Activated CD4-positive, alpha-beta T cell treated with anti-CD3 and anti-CD28 coated beads for 36 hours (primary cell): ENCODE measurements at places on chromosomes 2 and 18. TPM values are rescaled to one million over a fixed set of nuclear protein-coding genes. Genes with fewer than 3 reads are reported as not detected.

DNA sequence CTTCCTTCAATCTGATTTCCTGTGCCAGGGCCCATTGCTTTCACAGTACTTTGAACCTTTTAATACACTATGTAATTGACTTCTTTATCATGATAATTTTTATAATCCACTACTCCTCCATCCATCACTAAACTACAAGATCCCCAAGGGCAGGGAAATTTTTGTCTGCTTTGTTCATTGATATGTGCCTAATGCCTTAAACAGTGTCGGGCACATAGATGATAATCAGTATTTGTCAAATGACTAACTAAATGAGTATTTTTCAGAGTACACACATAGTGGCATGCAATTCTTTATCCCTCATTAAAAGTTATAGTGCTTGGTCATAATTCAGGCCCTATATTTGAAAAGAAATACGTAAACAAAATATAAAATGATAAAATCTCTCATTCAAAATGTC lies 5.3 kb upstream of the STAMBP start:
- H3K4me1 ChIP-seq: peaks cover 43% of the 10 kb centered on the region
- H3K36me3 ChIP-seq: no peaks in the 10 kb centered on the region
- H3K27ac ChIP-seq: peak overlapping the region; percentile 68
- DNase-seq: no peak
- H3K4me3 ChIP-seq: no peak overlapping the region

DNA sequence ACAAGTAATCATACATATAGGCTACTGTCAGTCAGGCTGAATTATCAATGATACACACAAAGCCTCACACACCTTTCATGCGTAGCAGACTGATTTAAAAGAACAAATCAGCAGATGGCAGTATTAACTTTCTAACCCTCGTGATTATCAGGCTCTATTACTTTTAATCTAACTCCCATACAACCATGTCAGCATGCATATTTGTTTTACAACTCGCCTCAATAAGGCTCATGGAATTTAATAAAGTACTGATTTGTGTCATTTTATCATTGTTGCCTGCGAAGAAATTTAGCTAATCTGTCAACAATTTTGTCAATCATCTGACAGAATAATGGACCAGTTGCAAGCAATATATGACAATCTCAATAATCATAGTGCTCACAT lies 82.8 kb downstream of the SLC25A12 start:
- no peak overlapping the region for H3K27ac ChIP-seq
- H3K36me3 ChIP-seq: peaks cover 24% of the 10 kb centered on the region
- no peaks in the 10 kb centered on the region for H3K4me1 ChIP-seq
- no peak for DNase-seq
- H3K27me3 ChIP-seq: no peaks in the 10 kb centered on the region
- no peak overlapping the region for H3K4me3 ChIP-seq

GRCh38 chr2:164675027-164675426 lies 53.7 kb upstream of the GRB14 start:
- H3K4me3 ChIP-seq: no peak overlapping the region
- no peaks in the 10 kb centered on the region for H3K27me3 ChIP-seq
- H3K36me3 ChIP-seq: no peaks in the 10 kb centered on the region
- H3K27ac ChIP-seq: no peak overlapping the region

DNA sequence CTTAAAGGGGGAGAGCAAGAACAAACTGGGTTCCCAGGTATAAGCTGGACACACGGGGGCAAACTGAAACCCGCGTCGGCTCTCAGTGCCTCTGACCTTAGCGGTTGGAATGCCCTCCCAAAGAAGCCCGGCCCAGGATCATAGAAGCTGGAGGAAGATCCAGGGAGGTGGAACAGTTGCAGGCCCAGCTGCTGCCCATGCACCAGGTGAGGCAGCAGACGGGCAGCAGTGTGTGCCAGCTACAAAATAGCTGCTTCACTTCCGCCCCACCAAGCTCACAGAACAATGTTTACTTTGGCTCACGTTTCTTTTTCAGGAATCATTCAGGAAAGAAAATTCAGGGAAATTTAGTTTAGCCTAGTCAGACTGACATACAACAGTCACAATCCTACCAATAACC lies 3.9 kb upstream of the ERMN start:
- no peak overlapping the region for H3K4me3 ChIP-seq
- no peak overlapping the region for H3K27ac ChIP-seq
- H3K36me3 ChIP-seq: no peaks in the 10 kb centered on the region
- no peak for DNase-seq

DNA sequence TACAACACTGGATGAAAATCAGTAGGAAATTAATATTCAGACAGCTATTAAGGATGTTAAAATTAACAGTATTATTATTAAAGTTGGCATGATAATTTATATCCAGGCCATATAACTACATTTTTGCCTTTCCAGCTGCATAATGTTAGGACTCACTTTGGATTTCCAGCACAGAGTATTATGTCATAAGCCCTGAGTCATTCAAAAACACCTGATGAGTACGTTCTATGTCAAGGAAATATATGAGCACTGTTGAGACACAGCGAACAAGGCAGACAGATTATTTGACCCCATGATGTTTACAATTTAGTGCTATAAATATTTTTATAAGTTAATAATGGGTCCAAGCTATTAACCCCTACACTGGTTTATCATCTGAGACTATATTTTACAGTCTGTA lies 59.8 kb upstream of the RIT2 start:
- H3K27me3 ChIP-seq: no peaks in the 10 kb centered on the region
- H3K4me3 ChIP-seq: no peak overlapping the region
- H3K36me3 ChIP-seq: no peaks in the 10 kb centered on the region
- no peak for DNase-seq
- no peaks in the 10 kb centered on the region for H3K4me1 ChIP-seq

DNA sequence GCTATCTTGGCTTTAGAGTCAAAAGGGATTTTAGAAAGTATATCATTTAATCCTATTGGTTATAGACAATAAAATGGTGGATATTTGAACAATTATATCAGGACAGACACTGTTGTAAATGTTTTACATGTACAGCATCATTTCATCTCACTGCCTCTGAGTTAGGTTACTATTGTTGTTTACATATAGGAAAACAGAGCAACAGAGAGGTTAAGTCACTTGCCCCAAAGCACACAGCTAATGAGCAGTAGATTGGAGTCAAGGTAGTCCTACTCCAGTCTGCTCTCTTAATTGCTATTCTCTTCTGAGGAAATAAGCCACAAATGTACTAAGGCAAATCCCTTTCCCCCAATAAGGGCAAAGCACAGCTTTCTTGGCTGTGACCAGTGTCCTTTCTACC lies 142.9 kb downstream of the MTX2 start:
- peaks cover 33% of the 10 kb centered on the region for H3K27me3 ChIP-seq
- no peak overlapping the region for H3K4me3 ChIP-seq
- DNase-seq: no peak

Gene CIB4
- not detected for total RNA-seq

Gene FRZB
- not detected for total RNA-seq
